ENCODE measurements at places on chromosomes 11 and 22.

- DNase-seq: no peak
These were observed 60.9 kb downstream of the BARX2 start for GRCh38 chr11:129436573-129436972.

DNA sequence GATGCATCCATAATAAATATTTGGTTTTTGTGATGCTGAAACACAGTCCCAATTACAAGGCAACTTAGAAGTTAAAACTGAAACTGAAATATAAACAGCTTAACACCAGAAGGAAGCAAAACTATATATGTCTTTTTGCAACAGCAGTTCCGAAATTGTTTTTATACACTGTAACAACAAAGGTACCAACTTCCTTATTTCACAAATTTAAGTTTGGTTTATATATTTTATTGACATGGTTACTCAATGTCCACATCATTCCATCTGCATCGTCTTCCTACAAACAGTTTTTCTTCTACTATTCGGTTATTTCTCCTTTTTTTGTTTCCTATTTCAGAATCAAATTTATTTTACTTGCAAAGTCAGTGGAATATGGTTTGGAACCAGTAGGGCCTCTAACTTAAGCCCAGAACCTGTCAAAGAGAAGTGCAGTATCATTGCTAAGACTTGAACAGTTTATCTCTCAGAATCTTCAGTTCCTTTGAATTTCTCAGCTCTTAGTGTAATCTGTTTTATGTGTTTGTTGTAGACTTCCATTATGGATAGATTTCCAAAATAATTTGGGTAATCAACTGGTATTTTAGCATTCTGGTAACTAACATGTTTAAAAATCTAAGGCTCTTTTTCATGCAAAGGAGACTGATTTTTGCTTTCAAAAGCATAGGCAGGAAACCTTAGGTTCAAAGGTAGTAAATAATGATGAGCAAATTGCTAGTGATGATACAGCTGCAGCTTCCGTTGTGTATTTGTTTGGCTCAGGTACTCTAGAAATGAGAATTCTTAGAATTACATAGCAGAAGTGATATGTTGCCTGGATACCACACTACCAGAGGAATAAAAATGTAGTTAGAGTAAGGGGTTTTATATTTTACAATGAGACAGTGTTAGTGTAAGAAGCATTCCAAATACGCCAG is 8.2 kb upstream of the HSPA8 start:
- DNase-seq: no peak

DNA sequence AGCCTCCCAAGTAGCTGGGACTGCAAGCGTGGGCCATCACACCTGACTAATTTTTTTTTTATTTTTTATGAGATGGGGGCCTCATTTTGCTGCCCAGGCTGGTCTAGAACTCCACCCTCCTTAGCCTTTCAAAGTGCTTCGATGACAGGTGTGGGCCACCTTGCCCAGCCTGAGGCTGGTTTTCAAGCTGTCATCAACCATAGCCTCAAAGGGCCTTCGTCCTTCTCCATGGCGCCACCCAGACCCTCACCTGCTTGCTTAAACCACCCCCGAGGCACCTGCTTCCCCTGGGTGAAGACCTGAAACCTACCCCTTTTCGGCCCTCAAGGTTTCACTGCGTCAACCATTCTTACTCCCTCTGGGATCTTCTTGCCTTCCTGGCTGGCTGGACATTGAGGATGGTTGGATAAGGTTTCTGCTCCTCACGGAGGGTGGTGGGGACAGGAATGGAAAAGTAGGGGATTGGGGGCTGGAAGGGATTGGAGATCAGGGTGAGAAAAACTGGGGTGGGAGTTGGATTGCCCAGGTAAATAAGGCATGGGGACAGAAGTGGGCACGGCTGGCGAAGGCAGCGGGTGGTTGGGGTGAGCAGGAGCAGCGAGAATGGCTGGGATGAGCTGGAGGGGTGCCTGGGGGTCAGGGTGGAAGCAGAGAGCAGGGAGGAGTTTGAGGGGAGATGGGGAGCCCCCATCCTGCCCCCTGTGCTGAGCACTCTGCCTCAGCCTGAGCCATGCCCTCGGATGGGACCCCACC is 2.8 kb upstream of the ACR start:
- no peak for DNase-seq

GRCh38 chr11:130431331-130431773 is 2.9 kb upstream of the ADAMTS8 start:
- peak; percentile 34 for DNase-seq

GRCh38 chr11:107140983-107141382 is 122.7 kb upstream of the GUCY1A2 start:
- DNase-seq: no peak

GRCh38 chr11:2549080-2549479 is 104.3 kb downstream of the KCNQ1 start:
- no peak for DNase-seq

DNA sequence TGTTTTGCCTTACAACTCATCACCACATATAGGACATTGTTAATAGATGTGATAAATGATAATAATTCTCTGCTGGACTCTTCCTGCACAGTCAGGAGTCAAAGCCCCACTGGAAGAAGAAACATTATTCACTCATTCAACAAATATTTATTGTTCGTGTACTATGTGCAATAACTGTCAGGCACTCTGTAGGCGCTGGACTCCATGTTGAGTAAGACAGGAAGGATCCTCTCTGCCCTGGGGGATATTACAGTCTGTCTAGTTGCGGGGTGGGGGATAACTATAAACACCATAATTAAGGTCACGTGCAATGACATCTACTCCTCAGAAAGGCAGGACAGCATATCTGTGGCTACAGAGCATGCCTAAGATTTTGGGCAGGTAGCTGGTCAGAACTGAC is 281.1 kb downstream of the FAT3 start:
- DNase-seq: no peak

- DNase-seq: no peak
These were observed 11.0 kb upstream of the CWF19L2 start for GRCh38 chr11:107468596-107468995.

DNA sequence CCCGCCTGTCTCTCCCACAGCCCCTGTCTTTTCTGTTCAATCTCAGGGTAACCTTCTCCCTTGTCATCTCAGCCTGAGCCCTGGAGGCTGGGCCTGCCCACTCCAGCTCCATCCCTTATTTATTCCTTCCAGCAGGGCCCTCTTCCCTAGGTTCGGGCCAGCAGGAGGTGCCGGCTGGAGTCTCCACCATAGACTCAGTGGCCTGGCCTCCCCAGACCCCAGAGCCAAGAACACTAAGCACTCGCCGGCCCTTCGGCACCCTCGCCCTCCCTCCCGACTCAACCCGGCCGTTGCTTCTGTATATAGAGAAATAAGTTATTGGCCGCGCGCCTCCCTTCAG is 1.4 kb upstream of the RAB1B start:
- DNase-seq: no peak

DNA sequence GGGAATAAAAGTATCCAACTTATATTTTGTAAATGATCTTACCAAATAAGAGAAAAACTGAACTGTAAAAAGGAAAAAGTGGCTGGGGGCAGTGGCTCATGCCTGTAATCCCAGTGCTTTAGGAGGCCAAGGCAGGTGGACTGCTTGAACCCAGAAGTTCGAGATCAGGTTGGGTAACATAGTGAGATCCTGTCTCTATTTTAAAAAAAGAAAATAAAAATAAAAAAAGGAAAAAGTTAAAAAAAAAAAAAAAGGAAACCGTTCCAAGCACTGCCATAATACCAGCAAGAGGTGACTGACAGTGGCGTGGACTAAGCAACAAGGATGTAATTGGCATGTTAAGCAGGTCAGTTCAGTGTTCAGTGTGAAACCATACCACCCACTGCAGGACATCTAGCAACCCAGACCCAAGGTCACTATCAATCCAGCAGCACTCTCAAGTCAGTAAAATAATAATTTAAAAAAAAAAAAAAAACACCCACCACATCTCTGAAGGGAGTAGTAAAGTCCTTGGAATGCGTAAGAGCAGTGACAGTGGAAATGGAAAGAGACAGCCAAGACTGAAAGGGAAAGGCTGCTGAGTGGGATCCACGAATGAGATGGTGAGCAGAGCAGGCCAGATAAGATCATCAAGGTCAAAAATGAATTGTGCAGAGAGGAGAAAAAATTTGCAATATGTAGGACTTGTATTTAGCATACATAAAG is 43.6 kb downstream of the MAPK1 start:
- no peak for DNase-seq
